ENCODE measurements at places on chromosomes 13 and 19. TPM values are rescaled to one million over a fixed set of nuclear protein-coding genes. Genes with fewer than 3 reads are reported as not detected.
A peak's percentile ranks its signal among the peaks of the same experiment; 100 is the strongest.

DNA sequence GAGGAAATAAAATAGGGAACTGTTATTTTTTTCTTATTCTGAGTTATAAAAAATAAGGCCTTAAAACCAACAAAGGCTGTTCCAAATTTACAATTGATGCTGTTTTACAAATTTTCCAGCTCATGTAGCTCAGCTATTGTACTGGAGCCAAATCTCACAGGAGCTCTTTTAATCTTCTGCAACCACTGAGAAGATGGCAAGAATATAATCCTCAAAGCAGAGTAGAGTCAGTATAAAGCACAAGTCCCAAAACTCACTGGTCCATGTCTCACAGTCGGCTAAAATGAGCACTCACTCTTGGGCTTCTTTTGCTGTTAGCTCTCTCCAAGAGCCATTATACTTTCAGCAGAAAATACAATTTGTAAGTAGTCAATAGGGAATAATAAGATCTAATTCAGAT is 1074.4 kb upstream of the PRR20A start:
- H3K36me3 ChIP-seq = no peaks in the 10 kb centered on the region
- no peak overlapping the region for H3K4me3 ChIP-seq
- H3K27ac ChIP-seq = no peak overlapping the region
- H3K27me3 ChIP-seq = no peaks in the 10 kb centered on the region
- no peak for DNase-seq

GRCh38 chr19:1856698-1857603 is 6.4 kb downstream of the KLF16 start:
- peak; percentile 88 for DNase-seq
- H3K4me3 ChIP-seq = no peak overlapping the region
- no peaks in the 10 kb centered on the region for H3K4me1 ChIP-seq
- H3K27me3 ChIP-seq = no peaks in the 10 kb centered on the region
- H3K27ac ChIP-seq = no peak overlapping the region

DNA sequence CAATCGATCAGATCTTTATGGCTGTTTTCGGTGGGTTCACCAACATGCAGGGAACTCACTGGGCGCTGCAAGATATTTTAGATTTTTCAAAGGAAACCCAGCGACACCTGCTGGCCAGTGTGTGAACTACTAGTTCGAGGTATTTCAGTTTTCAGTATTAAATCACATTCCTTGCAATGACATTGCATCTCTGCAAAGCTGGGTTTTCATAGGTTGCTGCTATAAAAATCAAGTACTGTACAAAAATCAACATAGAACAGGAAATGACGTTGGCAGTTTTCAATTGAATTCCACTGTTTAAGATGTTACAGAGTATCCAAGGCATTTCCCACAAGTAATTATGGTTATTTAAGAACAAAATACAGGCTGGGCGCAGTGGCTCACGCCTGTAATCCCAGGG is 17.6 kb downstream of the LIG1 start:
- peaks cover 9% of the 10 kb centered on the region for H3K36me3 ChIP-seq
- H3K27ac ChIP-seq = no peak overlapping the region
- DNase-seq = peak; percentile 67

GRCh38 chr13:43132911-43133310 is 109.5 kb downstream of the DNAJC15 start:
- H3K27ac ChIP-seq = no peak overlapping the region
- no peak for DNase-seq
- H3K4me1 ChIP-seq = no peaks in the 10 kb centered on the region
- H3K27me3 ChIP-seq = peaks cover 15% of the 10 kb centered on the region
- no peak overlapping the region for H3K4me3 ChIP-seq
- H3K36me3 ChIP-seq = no peaks in the 10 kb centered on the region

DNA sequence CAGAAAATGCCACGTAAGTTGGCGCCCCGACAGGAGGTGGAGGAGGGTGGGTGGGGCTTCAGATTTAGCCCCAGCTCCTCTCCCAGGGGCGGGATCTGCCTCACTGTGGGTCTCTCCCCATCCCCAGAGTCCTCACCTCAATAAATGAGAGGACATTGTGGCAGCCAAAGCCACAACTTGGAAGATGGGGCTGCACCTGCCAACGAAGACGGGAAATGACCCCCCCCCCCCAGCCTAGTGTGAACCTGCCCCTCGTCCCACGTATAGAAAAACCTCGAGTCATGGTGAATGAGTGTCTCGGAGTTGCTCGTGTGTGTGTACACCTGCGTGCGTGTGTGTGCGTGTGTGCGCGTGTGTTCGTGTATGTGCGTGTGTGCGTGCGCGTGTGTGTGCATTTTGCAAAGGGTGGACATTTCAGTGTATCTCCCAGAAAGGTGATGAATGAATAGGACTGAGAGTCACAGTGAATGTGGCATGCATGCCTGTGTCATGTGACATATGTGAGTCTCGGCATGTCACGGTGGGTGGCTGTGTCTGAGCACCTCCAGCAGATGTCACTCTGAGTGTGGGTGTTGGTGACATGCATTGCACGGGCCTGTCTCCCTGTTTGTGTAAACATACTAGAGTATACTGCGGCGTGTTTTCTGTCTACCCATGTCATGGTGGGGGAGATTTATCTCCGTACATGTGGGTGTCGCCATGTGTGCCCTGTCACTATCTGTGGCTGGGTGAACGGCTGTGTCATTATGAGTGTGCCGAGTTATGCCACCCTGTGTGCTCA is 1.5 kb upstream of the TRAPPC5 start:
- H3K4me1 ChIP-seq = no peaks in the 10 kb centered on the region
- peaks cover 51% of the 10 kb centered on the region for H3K27me3 ChIP-seq
- H3K36me3 ChIP-seq = peaks cover 22% of the 10 kb centered on the region
- H3K27ac ChIP-seq = no peak overlapping the region
- DNase-seq = peak; percentile 23

- DNase-seq = no peak
- H3K36me3 ChIP-seq = no peaks in the 10 kb centered on the region
- H3K4me3 ChIP-seq = no peak overlapping the region
These were observed 30.1 kb downstream of the WDFY2 start for GRCh38 chr13:51614350-51614786.

- no peak for DNase-seq
- no peak overlapping the region for H3K27ac ChIP-seq
- no peaks in the 10 kb centered on the region for H3K4me1 ChIP-seq
These were observed 61.4 kb downstream of the KDM4B start for GRCh38 chr19:5030136-5030820.

DNA sequence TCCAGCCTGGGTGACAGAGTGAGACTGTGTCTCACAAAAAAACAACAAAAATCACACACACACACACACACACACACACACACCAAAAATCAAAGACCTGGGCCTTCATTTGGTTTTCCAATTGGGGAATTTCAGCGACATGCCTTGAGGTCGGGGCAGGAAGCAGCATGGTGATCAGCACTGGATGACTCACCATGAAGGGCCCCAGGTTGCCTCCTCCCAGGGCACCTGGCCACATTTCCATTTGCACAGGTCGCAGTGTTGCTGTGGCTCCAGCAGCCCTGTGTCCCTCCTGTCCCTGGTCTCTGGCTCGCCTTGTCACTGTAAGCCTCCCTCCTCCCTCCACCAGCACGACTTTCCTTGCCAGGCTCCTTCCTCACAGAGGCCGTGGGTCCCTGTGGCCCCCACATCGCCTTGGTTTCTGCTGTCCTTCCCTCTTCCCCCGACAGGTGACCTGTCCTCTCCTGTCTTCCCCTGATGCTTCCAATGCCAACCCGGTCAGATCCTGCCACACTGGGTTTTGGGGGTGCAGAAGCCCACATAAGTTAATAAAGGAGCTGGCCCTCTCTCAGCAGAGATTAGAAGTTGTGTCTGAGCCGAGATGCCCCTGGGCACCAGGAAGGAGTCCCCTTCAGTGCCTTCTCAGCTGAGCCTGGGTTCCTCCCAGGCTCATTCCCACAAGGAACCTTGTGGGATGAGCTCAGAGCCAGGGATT is 66.7 kb downstream of the GPR12 start:
- H3K36me3 ChIP-seq = no peaks in the 10 kb centered on the region
- H3K4me1 ChIP-seq = peaks cover 8% of the 10 kb centered on the region
- H3K27ac ChIP-seq = no peak overlapping the region
- no peaks in the 10 kb centered on the region for H3K27me3 ChIP-seq
- DNase-seq = no peak

GRCh38 chr13:73672492-73672891 is 461.7 kb downstream of the KLF12 start:
- H3K4me1 ChIP-seq = peaks cover 12% of the 10 kb centered on the region
- no peaks in the 10 kb centered on the region for H3K27me3 ChIP-seq
- H3K27ac ChIP-seq = peak overlapping the region; percentile 36
- no peak overlapping the region for H3K4me3 ChIP-seq
- DNase-seq = no peak
- no peaks in the 10 kb centered on the region for H3K36me3 ChIP-seq

DNA sequence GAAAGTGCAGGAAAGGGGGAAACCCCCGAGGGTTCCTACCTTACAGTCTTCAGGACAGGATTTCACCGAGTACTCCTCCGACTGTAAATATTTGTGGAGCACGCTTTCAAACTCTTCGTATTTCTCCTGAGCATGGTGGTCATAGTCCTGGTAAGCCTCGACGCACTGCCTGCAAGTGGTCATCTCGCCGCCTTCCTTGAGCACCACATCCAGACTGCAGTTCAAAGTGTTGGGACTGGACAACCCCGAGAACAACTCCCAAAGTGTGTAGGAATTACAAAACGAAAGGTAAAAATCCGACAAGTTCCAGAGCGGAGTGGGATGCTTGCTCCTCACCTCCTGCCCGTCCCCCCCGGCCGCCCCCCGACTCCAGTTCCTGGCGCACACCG is 349.7 kb downstream of the LIG4 start:
- H3K4me1 ChIP-seq = peaks cover 7% of the 10 kb centered on the region
- peaks cover 27% of the 10 kb centered on the region for H3K36me3 ChIP-seq
- no peak for DNase-seq
- H3K4me3 ChIP-seq = peak overlapping the region; percentile 75
- H3K27me3 ChIP-seq = no peaks in the 10 kb centered on the region

The SIGLEC8 gene
- total RNA-seq = not detected

The SYNE4 gene
- 19.7 TPM for total RNA-seq

The SYNGR4 gene
- not detected for total RNA-seq

The LYPD3 gene
- 6.6 TPM for total RNA-seq

The ARRDC2 gene
- 15.8 TPM for total RNA-seq
